ENCODE measurements at places on chromosomes 6 and 20. TPM values are rescaled to one million over a fixed set of nuclear protein-coding genes. Genes with fewer than 3 reads are reported as not detected.

GRCh38 chr6:63676412-63677114 is 41.0 kb downstream of the PHF3 start:
- peak; percentile 5 for DNase-seq

DNA sequence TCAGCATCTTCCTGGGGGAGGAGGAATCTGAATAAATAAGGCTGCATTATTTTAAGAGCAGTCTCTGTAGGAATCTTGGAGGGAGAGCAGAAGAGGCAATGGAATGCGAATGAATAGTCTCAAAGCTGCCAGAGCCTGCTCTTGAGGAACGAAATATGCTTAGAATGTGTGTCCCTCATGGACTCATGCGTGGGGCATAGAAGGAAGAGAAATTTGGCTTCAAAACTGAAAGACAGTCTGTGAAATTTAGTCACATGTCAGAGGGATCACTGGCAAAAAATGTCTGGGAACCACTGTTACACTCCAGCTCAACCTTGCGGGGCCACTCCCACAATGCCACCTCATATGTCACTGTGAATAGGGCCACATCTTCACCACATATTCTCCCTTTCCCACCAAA is 95.5 kb downstream of the GJA10 start:
- peak; percentile 76 for DNase-seq

DNA sequence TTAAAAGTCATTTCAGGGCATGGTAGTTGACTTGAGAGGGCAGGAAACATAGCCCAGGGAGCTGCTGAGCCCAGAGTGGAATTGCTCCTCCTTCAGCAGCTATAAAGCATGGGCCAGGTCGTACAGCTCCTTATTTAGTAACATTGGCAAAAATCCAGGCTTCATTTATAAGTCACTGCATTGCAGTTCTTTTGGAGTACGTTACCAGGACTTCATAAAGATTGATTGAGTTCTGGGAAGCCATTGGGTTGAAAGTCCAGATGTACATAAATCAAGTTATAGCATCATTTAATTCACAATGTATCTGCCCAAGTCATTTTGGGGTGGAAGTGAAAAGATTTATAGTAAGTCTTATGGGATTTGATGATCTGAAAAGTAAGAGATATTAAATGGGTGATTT is 53.0 kb upstream of the ANKEF1 start:
- peak; percentile 50 for DNase-seq

DNA sequence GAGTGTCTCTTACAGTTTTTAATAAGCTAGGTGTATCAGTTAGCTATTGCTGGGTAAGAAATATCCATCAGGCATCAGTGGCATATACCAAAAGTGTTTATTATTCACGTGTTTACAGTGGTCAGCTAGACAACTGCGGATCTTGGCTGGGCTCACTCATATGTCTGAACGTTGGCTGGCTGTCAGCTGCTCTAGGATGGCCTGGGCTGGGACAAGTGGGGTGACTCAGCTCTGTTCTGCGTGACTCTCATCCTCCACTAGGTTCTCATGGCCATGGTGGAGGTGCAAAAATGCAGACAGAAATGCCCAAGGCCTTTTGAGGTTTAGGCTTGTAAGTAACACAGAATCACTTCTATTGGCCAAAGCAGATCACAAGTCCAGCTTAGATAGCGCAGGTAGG is 22.0 kb downstream of the ZNF341 start:
- no peak for DNase-seq

GRCh38 chr6:155676346-155676745 is 220.7 kb upstream of the NOX3 start:
- DNase-seq: no peak

DNA sequence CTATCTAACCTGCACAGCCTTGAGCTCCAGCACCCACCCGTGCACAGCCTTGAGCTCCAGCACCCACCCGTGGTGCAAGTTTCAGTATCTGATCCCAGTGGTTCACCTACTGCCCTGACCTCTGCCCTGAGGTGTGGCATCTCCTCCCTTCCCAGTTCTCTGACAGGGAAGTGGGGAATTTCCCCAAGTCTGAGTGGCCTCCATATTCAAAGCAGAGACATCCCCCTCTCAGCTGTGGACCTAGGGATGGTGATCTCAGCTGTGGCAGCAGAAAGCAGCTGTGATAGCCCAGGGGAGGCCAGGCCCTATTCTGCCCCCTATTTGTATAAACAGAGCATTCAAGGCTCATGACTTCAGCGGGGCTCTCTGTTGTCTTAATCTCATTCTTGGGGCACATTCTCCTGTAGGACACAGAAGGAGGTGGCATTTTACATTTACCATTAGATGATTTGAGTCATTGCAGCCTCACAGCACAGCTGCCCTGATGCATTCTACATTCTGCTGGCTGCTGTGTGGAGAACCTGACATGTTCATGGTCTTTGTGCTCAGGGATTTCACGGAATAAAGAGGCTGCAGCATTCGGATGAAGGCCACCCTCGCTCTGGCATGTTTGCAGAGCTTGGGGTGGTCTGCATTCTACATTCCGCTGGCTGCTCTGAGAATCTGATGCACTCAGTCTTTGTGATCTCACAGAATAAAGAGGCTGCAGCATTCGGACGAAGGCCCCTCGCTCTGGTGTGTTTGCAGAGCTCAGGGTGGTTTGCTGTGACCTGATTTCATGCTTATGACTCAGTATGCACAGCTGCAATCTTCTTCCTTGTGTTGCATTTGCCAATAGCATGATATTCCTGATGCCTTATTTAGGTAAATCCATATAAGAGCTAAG is 16.9 kb downstream of the GPR31 start:
- peak; percentile 80 for DNase-seq

- no peak for DNase-seq
These were observed 30.2 kb downstream of the ZHX3 start for GRCh38 chr20:41287327-41287726.

- DNase-seq: no peak
These were observed 177.7 kb upstream of the RNF24 start for GRCh38 chr20:4193069-4193452.

DNA sequence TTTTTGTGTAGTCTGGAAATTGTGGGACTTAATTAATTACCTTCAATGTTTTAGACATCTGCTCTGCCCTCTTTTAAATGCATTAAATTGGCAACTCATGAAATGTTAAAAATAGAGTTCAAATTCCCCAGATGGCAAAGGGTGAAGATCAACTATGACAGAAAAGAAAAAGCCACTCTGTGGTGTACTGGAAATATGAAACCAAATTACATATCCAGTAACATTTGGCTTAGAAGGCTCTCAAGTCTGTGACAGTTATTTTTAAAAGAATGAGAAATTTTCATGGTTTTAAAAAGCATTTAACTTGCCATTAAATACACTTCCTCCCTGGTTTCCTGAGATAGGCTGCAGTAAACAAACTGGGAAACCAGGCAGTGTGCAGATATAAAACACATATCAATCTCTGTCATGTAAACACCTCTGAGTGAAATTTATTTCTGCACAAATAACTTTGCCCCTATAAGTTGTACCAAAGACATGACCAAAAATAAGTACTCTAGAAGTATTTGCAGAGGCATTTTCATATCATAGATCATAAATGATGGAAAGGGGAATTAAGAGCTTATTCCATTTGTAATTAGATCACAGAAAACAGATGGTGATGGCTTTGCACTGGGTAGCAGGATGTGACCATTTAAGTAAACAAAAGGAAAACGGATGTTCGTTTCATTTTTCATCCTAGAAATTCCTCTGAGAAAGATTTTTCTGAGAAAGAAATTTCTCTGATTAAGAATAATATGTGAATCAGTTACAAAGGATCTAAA is 360.1 kb downstream of the SAMD5 start:
- DNase-seq: no peak

GRCh38 chr6:57158658-57159057 is 13.5 kb upstream of the BAG2 start:
- DNase-seq: no peak

DNA sequence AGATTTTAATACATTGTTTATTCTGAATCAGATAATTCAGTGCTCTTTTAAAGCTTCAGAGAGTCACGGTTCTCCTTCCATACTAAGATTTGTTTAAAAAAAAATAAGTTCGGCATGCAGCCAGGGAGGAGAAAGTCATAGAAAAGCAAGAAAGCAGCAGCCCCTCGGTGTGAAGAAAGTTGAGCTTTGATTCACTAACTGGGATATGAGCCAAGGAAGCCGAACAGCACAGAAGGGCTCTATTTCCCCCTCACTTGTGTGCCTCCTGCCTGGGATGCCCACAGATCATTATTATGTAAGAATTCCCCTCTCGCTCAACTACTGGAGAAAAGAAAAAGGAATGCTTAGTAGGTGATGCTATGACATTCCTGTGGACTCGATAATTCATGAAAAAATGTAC is 69.3 kb upstream of the SYNJ2 start:
- peak; percentile 80 for DNase-seq

GRCh38 chr20:11090751-11091150 is 417.0 kb upstream of the JAG1 start:
- DNase-seq: no peak

GRCh38 chr20:44364068-44364467 is 8.6 kb downstream of the HNF4A start:
- no peak for DNase-seq

GRCh38 chr6:88290411-88290810 is 124.3 kb upstream of the CNR1 start:
- no peak for DNase-seq

DNA sequence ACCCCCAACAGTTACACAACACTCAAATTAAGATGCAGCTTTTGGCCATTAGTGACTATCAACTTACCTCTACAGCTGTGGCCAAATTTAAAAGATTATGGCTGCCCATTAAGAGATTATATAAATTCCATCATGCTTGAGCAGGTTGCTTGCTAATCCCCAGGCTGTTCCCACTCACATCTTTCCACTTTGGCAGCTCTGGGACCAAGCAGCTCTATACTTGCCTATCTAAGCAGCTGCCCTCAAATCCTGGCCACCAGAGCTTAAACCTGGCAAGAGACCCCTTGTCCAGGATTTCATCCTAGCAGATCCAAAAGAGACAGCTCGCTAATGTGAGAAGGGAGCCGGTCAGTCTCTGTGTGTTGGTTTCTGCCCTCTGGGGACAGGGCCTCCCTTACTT is 127.9 kb downstream of the SLC23A2 start:
- no peak for DNase-seq

GRCh38 chr20:6920991-6921613 is 153.6 kb downstream of the BMP2 start:
- no peak for DNase-seq

- DNase-seq: peak; percentile 24
These were observed 507.8 kb upstream of the CITED2 start for GRCh38 chr6:139882234-139882633.

- peak; percentile 65 for DNase-seq
These were observed 25.5 kb upstream of the KCNK16 start for GRCh38 chr6:39347906-39348585.

- peak; percentile 50 for DNase-seq
These were observed 52.0 kb downstream of the HIVEP1 start for GRCh38 chr6:12064131-12064530.

DNA sequence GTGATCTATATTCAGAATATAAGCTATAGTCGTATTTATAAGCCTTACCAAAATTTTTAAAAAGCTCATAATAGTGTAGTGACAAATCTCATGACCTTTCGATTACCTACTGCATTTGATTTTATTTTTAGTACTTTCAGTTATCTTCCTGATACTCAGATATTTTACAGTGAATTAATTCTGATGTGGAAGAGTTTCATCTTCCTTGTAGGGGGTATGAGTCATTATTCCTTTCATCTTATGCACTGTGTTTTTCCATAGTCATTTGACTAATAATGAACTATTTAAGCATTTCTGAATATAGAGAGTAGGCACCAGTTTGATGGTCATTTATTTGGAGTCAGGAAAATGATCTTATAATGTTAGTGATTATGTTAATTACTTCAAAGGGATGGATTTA is 36.4 kb downstream of the HDGFL1 start:
- no peak for DNase-seq

DNA sequence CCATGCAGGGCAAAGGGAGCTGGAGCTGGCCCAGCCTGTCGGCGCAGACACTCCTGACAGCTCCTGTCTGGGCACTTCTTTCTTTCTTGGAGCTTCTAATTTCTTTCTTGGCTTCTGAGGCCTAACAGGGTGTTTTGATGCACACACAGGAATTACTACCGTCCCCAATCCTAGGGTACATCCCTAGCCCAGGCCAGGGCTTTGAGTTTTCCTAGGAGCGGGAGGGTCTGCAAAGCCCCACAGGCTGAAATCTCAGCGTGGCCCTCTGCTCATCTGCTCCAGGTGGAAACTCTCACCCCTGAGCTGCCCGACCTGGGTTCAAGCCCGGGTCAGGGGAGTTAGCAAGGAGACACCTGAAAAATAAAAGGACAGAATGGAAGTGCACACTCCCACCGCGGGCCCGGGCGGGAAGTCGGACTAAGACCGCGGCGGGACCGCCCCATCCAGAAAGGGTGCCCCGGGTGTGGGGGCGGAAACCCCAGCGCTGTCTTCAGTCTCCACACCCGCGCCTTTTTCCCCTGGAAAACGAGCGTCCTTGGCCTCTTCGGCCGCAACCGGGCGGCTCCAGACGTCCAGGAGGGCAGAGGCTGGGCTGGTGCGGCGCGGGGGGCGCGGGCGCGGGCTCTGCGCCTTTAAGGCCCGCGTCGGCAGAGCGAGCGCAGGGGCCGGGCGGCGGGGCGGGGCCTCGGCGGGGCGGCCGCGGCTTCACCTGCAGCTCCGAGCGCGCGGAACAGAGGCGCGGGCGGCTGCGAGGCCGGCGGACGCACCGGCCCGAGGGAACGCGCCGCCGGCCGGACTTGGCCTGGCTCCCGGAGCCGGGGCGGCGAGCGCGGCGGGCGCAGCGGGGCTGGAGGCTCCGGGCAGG is at the start of gene CDH4:
TSS of gene CDH4 (plus strand) at position 733 of the 865 bp plus-strand sequence.
- DNase-seq: no peak

DNA sequence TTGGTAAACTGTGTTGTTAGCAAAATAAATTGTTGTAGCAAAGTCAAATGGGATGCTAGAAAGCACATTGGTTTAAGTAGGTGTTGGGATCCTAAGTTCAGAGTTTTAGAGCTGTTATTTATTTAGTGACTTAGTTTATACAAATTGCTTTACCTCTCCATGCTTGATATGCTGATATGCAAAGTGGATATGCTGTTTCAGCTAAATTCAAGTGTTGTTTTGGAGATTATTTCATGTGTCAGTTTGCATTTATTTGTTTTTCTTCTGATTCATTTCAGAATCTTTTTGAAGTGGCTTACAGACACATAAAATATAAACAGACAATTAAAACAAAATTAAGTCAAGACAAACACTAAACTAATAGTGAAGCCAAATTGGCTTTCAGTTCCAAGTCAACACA is 203.5 kb downstream of the ADGRB3 start:
- no peak for DNase-seq

GRCh38 chr6:42332916-42333315 is 115.3 kb upstream of the MRPS10 start:
- DNase-seq: no peak

Gene TGM3
- not detected for total RNA-seq

Gene RSPO3
- total RNA-seq: 1.2 TPM

Gene KCNQ5
- total RNA-seq: 28.2 TPM

Gene LY6G6F
- not detected for total RNA-seq

Gene BEND6
- total RNA-seq: 21.7 TPM

Gene PRSS16
- total RNA-seq: not detected

Gene HDGFL1
- total RNA-seq: 2.9 TPM

Gene SNRPB
- 85.9 TPM for total RNA-seq

Gene GJA10
- total RNA-seq: 1.7 TPM

Gene C6orf120
- total RNA-seq: 44.3 TPM

All from umbilical cord (tissue), 2 donors.